ENCODE measurements at places on chromosomes 12 and 14. TPM values are rescaled to one million over a fixed set of nuclear protein-coding genes. Genes with fewer than 3 reads are reported as not detected.

GRCh38 chr12:62319058-62319457 is 58.9 kb downstream of the USP15 start:
- H3K4me1 ChIP-seq = no peaks in the 10 kb centered on the region
- peaks cover 10% of the 10 kb centered on the region for H3K36me3 ChIP-seq
- no peak for DNase-seq
- H3K4me3 ChIP-seq = no peak overlapping the region
- no peaks in the 10 kb centered on the region for H3K27me3 ChIP-seq

DNA sequence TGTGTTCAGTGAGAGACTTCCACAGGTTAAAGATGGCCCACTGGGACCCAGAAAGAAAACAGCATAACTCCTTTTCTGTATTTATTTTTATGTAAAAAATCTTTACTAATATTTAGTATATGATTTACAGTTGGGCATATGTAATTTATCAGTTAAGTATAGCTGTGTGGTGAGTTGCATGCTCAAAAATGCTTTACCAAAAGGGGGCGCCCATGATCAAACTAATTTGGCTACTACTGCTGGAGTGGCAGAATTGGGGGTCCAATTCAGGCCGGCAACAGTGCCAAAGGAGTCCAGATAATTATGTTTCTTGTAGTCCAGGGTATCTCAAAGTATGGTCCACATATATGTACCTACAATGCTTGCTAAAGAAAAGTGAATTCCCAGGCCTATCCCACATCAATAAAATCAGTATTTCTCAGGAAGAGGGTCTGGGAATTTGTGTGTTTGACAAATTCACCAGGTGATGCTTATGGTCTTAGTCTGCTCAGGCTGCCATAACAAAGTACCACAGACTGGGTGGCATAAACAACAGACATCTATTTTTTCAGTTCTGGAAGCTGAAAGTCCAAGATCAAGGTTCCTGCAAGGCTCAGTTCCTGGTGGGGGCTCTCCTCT is 152.0 kb downstream of the KTN1 start:
- DNase-seq = peak; percentile 75
- no peaks in the 10 kb centered on the region for H3K27me3 ChIP-seq
- H3K4me3 ChIP-seq = no peak overlapping the region
- no peaks in the 10 kb centered on the region for H3K36me3 ChIP-seq
- no peaks in the 10 kb centered on the region for H3K4me1 ChIP-seq

DNA sequence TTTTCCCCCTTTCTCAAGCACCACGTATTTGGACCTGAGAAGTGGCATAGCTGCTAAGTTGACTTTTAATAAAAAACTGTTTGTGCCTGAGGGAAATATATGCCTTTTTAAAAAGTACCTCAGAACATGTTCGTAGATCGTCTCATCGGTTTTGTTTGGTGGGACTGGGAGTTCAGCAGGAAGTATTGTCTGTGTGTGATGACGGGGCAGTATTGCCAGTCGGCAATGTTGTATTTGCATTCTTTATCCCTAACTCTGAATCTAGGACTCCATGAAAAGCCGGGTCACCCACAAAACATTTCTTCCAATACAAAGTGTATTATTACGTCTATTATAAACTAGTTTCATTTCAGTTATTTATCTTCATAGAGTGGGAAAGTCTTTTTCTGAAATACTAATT is 19.7 kb upstream of the FGD4 start:
- no peak overlapping the region for H3K4me3 ChIP-seq
- no peak for DNase-seq
- no peaks in the 10 kb centered on the region for H3K36me3 ChIP-seq
- no peaks in the 10 kb centered on the region for H3K4me1 ChIP-seq
- H3K27ac ChIP-seq = no peak overlapping the region

Gene RTL1
- not detected for total RNA-seq

DNA sequence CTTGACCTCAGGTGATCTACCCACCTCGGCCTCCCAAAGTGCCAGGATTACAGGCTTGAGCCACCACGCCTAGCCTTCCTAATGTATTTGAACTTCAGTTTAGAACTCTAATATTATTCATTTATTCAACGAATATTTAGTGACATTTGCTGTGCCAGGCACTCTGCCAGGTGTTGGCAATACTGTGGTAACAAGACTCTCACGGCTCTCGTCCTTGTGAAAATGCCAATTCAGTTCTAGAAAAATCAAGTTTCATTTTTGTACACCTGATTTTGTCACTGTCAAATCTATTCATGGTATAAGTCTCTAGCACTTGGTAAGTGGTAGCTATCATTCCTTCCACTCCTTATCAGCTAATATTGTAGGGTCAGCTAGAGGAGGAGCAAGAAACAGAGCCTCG is 6.3 kb upstream of the PWP1 start:
- H3K27me3 ChIP-seq = peaks cover 4% of the 10 kb centered on the region
- DNase-seq = no peak
- no peaks in the 10 kb centered on the region for H3K4me1 ChIP-seq
- H3K27ac ChIP-seq = no peak overlapping the region
- no peak overlapping the region for H3K4me3 ChIP-seq
- H3K36me3 ChIP-seq = no peaks in the 10 kb centered on the region

Gene TESPA1
- 0.82 TPM for total RNA-seq

DNA sequence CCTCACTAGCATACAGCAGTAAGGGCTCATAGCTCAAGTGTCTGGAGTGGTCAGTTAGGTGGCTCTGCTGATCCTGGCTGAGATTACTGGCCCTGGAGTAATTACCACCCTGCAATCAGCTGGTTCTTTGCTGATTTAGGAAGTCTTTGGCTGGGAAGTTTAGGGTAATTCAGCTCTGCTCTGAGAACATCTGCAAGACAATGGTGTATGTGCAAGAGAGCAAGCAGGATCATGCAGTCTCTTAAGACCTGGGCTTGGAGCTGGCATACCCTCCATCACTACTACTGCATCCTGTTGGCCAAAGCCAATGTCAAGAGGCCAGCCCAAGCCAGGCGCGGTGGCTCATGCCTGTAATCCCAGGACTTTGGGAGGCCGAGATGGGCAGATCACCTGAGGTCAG is 159.0 kb downstream of the NDUFA12 start:
- no peaks in the 10 kb centered on the region for H3K27me3 ChIP-seq
- no peak overlapping the region for H3K27ac ChIP-seq
- no peak for DNase-seq
- no peak overlapping the region for H3K4me3 ChIP-seq
- H3K4me1 ChIP-seq = no peaks in the 10 kb centered on the region

DNA sequence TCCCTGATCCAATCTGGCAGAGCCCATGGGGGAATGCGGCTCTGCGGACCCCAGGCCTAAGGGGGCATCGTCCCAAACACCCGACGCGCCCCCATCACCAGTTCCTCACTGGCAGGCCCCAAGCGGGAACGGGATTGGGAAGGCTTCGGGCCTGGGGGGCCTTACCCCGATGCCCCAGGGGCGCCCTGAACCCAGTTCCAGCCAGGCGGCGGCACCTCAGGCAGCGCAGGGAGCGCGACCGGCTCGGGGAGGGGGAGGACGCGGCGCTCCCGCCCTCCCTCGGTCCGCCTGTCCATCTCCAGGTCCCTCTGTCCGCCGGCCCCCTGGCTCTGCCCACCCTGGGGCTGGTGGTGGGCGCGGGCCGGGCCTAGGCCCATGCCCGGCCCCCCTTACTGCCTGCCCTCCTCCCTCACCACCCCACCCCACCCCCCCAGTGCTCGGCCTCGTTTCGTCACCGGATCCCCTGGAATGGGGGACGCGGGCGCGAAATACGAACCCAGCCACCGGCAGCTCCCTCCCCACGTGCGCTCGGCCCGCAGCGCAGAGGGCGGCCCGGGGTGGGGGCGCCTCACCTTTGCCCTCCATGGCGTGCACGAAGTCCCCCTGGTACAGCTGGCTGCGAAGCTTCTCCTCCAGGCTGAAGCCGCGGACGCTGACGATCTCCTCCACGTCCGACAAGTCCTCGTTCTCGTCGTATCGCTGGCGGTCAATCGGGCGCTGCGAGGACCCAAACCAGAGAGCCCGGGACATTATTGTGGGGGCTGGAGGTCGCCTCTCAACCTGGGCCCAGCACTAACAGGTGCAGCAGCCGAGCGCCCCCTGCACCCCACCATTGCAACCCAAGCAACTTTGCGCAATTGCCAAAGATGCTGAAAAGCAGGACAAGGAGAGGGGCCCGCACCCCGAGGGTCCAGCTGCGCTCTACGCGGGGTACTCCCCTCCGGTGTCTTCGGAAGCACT is 2.3 kb downstream of the KDM2B start:
- peaks cover 5% of the 10 kb centered on the region for H3K4me1 ChIP-seq
- DNase-seq = peak; percentile 40
- H3K36me3 ChIP-seq = no peaks in the 10 kb centered on the region
- H3K4me3 ChIP-seq = peak overlapping the region; percentile 55

Gene TTC9
- 0.66 TPM for total RNA-seq

DNA sequence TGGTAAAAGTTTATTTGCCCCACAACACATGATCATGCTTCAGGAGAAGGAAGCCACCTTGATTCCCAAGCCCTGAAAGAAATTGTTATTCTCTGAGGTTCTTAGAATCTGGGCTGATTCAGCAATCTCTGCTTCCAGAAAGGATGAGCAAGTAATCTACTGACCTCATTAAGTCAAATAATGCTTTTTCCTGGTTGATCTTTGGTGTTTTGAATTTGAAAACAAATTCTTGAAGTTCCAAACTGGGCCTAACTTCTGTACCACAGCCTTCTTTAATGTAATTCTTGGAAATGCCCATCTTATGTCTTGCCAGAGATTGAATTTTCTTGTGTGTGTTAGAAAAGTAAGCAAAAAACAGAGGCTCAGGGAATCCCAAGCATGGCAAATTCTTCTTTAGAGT is 319.2 kb upstream of the DDHD1 start:
- no peaks in the 10 kb centered on the region for H3K27me3 ChIP-seq
- no peak overlapping the region for H3K4me3 ChIP-seq
- DNase-seq = no peak
- no peaks in the 10 kb centered on the region for H3K36me3 ChIP-seq

Gene KRT6A
- total RNA-seq = not detected

Gene KERA
- total RNA-seq = not detected

DNA sequence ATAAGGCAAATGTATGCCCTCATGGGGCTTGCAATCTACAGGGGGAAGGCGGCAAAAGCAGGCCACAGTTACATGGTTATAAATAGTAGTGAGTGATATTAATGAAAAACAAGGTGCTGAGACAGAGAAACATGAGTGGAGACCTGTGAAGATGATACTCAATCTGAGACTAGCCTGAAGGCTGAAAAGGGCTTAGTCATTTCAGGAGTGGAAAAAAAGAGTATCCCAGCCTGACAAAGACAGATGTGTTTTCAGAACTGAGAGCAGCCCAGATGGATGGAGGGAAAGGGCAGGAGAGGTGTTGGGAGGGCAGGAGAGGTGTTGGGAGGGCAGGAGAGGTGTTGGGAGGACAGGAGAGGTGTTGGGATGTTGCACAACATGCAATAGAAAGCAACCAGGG is 181.9 kb downstream of the C12orf42 start:
- H3K27me3 ChIP-seq = no peaks in the 10 kb centered on the region
- no peak for DNase-seq
- no peak overlapping the region for H3K4me3 ChIP-seq
- H3K4me1 ChIP-seq = no peaks in the 10 kb centered on the region

DNA sequence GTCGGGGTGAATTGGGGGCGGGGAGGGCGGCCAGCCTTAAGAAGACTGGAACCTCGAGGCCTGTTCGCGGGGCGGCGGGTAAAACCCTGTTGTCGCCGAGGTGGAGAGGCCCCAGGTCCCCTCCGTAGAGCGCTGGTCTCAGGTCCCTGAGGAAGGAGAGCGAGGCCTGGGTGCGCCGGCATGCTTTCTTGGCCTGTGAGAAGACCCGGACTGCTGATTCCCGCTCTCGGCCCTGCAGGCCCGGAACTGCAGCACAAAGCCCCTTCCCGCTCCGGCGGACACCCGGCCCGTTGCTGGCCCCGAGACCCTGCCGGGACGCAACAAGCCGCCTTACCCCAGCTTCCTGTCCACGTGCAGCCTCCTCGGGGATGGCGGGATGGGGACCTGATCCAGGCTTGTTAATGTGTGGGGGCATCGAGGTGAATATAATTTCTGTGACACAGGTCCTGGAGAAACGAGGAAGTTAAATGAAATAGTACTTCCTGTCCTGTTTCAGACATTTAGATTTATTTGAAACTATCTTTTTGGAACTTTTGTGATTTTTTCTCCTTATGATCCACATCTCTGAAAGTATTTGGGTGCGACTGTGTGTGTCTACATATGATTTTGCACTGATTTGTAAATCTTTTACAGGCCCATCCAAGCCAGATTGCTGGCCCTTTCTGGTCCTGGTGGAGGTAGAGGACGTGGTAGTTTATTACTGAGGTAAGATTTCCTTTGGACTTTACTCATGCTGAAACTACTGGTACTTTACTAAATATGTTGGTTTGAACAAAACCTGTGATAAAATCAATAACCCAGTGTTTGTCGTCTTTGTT is 600 bp downstream of the PNN start:
- no peaks in the 10 kb centered on the region for H3K4me1 ChIP-seq
- no peaks in the 10 kb centered on the region for H3K27me3 ChIP-seq
- H3K4me3 ChIP-seq = peak overlapping the region; percentile 79
- H3K27ac ChIP-seq = peak overlapping the region; percentile 92

GRCh38 chr12:122137681-122138080 is 36.3 kb downstream of the IL31 start:
- H3K4me3 ChIP-seq = no peak overlapping the region
- no peak overlapping the region for H3K27ac ChIP-seq
- peak; percentile 61 for DNase-seq
- no peaks in the 10 kb centered on the region for H3K27me3 ChIP-seq

GRCh38 chr12:121805171-121806008 is 1.6 kb downstream of the SETD1B start:
- no peaks in the 10 kb centered on the region for H3K36me3 ChIP-seq
- DNase-seq = peak; percentile 51
- H3K27ac ChIP-seq = peak overlapping the region; percentile 88
- H3K4me3 ChIP-seq = peak overlapping the region; percentile 77
- H3K27me3 ChIP-seq = no peaks in the 10 kb centered on the region

Gene KRT73
- total RNA-seq = not detected

Gene TAS2R46
- total RNA-seq = 0.48 TPM

Gene OR10AD1
- not detected for total RNA-seq

Gene BIN2
- 6.7 TPM for total RNA-seq

DNA sequence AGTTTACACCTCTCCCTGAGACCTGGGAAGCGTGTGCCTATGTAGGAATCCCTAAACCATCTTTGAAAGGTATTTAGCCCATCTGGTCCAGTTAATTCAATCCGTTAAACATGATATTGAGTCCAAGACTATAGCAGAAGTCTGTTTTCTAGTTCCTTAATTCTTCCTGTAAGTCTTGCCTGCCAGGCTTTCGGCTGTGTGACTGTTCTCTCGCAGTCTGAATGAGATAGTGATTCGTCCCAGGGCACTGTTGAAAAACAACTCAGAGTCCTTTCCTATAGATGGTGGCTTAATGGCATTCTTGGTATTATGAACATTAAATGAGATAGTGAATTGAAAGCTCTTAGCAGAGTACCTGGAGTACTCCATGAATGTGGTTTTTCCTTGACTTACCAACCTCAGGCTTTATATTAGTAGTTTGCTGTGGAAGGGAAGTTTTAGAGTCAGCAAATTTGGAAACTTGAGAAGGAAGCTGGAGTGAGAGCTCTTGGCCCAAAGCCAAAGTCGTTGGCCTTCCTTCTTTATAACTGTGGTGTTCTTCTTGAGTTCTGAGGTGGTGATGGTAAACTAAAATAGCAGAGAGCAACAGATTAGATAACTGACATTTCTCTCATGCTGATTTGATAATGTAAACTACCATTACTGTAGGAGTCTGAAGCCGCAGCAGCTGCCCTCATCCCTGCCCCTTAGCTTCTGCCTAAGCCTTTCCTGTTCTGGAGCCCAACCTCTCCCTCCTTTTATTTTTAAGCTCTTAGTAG is 76.5 kb downstream of the TGFB3 start:
- H3K4me3 ChIP-seq = no peak overlapping the region
- H3K4me1 ChIP-seq = no peaks in the 10 kb centered on the region
- peak; percentile 42 for DNase-seq
- no peak overlapping the region for H3K27ac ChIP-seq
- no peaks in the 10 kb centered on the region for H3K36me3 ChIP-seq
- no peaks in the 10 kb centered on the region for H3K27me3 ChIP-seq
